Transverse colon (tissue), 4 donors: ENCODE measurements at places on chromosomes 4 and X.

DNA sequence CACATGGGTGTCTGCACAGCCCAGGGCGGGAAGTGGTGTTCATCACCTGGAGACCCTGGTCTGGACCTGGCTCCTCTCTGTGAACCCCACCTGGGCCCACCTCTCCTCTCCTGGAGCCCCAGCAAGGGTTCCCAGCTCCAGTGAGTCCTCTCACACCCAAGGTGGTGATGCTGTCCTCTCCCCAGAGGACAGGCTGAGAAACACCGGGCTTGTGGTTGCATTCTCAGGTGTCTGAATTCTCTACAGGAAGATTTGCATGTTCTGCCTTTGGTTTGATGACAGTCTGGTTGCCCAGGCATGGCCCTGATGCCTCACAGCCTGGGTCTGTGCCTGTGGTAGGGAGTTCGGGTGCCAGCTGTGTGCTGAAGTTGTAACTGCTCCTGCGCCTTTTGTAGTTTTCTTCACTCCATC is 3.8 kb downstream of the MAEA start:
- peaks cover 19% of the 10 kb centered on the region for H3K4me1 ChIP-seq
- DNase-seq: peak; percentile 32
- no peaks in the 10 kb centered on the region for H3K36me3 ChIP-seq
- H3K27ac ChIP-seq: no peak overlapping the region

DNA sequence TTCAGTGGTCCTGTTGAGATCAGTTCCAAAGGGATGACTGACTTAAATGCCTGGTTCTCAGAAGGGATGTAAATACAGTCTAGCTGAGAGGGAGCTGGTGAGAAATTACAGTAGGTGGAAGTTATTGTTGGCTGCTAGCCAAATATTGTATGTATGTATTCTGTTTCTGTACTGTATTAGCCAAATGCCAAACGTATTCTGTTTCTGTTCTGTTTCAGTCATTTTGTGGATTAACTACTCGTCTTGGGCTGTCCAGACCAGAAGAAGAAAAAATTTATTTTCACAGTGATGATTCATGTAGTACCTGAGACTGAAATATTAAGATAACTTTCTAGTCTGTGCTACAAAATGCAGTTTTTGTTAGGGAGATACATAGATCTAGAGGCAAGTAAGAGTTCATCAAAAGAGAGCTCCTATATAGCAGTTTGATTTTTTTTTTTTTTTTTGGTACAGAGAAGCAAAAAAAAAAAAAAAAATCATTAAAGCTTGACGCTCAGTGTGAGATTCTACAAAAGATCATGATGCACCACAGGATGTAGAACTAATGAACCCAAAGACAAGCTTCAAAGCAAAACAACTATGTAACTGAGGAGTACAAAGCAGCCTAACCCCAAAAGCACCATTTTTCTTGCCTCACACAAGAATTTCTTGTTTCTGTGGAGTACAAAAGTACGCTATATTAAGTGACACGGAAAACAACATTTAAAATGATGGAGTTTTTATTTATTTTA is 54.8 kb downstream of the CASP6 start:
- H3K4me1 ChIP-seq: no peaks in the 10 kb centered on the region
- no peak for DNase-seq
- no peaks in the 10 kb centered on the region for H3K27me3 ChIP-seq
- H3K4me3 ChIP-seq: no peak overlapping the region

DNA sequence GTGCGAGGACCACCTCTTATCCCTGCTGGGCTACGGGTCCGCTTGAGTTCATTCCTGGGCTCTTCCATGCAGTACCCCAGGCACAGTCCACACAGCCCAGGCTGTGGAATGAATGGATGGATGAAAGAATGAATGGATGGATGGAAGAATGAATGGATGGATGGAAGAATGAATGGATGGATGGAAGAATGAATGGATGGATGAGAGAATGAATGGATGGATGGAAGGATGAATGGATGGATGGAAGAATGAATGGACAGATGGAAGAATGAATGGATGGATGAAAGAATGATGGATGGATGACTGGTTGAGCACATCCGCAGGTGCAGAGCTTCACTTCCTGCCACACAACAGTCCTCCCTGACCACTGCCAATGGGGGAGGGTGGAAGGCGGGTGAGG is 28.2 kb downstream of the ACOX3 start:
- H3K27ac ChIP-seq: no peak overlapping the region
- H3K36me3 ChIP-seq: no peaks in the 10 kb centered on the region
- H3K4me1 ChIP-seq: peaks cover 3% of the 10 kb centered on the region
- no peak for DNase-seq
- H3K27me3 ChIP-seq: no peaks in the 10 kb centered on the region

- no peak overlapping the region for H3K4me3 ChIP-seq
- DNase-seq: peak; percentile 66
- peak overlapping the region; percentile 85 for H3K27ac ChIP-seq
Observed at GRCh38 chrX:136162827-136163570, 15.7 kb downstream of the FHL1 start.

DNA sequence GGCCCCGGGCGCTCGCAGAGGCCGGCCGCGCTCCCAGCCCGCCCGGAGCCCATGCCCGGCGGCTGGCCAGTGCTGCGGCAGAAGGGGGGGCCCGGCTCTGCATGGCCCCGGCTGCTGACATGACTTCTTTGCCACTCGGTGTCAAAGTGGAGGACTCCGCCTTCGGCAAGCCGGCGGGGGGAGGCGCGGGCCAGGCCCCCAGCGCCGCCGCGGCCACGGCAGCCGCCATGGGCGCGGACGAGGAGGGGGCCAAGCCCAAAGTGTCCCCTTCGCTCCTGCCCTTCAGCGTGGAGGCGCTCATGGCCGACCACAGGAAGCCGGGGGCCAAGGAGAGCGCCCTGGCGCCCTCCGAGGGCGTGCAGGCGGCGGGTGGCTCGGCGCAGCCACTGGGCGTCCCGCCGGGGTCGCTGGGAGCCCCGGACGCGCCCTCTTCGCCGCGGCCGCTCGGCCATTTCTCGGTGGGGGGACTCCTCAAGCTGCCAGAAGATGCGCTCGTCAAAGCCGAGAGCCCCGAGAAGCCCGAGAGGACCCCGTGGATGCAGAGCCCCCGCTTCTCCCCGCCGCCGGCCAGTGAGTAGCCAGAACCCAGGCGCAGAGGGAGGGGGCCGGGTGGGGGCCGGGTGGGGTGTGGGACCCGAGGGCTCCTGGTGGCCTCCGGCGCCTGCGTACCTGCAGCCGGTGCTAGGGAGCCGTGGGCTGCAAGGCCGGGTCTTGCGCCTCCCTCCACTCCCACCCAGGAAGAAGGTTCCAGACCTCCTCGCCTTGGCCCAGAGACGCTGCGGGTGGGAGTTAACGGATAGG is 534 bp downstream of the MSX1 start:
- peaks cover 50% of the 10 kb centered on the region for H3K4me1 ChIP-seq
- DNase-seq: no peak
- H3K4me3 ChIP-seq: peak overlapping the region; percentile 46
- H3K27ac ChIP-seq: no peak overlapping the region
- peaks cover 100% of the 10 kb centered on the region for H3K27me3 ChIP-seq
- no peaks in the 10 kb centered on the region for H3K36me3 ChIP-seq

DNA sequence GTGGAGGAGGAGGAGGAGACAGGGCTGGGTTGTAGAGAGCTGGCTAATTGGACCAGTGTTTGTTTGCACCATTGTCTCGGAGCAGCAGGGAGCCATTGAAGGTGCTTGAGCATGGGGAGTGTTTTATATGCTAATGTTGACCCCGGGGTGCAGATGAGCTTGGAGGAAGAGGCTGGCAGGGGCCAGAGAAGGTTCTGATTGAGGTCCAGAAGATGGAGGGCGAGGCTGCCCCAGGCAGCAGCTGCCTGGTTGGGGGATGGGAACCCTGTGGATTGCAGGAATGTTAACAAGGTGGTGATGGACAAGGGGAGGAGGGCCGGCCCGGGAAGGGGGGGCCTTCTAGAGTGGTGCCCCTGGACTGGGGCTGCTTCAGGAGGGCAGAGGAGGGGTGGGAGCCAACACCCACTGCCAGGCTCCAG is 18.0 kb downstream of the DOK7 start:
- H3K4me3 ChIP-seq: no peak overlapping the region
- DNase-seq: no peak
- peaks cover 2% of the 10 kb centered on the region for H3K4me1 ChIP-seq

DNA sequence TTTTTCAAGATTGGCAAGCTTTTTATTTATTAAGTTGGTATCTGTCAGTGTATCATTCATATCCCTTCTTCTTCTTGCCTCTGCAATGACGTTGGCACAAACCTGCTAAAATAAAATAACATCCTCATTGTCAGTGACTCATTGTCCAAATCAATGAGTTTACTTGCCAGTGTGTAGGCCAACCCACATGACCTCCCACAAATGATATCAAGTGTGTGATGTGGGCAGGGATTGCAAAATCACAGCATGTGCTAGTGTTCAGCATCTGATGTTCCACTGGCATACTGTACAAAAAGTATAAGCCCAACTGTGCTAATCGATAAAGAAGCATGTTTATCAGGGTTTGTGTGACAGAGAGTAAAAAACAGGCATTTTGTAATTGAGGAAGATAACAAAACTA is 25.5 kb downstream of the GPAT3 start:
- peak; percentile 13 for DNase-seq
- H3K4me3 ChIP-seq: no peak overlapping the region
- H3K27ac ChIP-seq: no peak overlapping the region
- H3K36me3 ChIP-seq: no peaks in the 10 kb centered on the region
- no peaks in the 10 kb centered on the region for H3K4me1 ChIP-seq
- no peaks in the 10 kb centered on the region for H3K27me3 ChIP-seq

GRCh38 chr4:184273166-184274147 is 55.8 kb upstream of the ENPP6 start:
- no peak for DNase-seq
- H3K4me1 ChIP-seq: no peaks in the 10 kb centered on the region
- no peaks in the 10 kb centered on the region for H3K27me3 ChIP-seq
- H3K4me3 ChIP-seq: no peak overlapping the region
